ENCODE measurements at places on chromosomes 2 and 18.
A peak's percentile ranks its signal among the peaks of the same experiment; 100 is the strongest.

DNA sequence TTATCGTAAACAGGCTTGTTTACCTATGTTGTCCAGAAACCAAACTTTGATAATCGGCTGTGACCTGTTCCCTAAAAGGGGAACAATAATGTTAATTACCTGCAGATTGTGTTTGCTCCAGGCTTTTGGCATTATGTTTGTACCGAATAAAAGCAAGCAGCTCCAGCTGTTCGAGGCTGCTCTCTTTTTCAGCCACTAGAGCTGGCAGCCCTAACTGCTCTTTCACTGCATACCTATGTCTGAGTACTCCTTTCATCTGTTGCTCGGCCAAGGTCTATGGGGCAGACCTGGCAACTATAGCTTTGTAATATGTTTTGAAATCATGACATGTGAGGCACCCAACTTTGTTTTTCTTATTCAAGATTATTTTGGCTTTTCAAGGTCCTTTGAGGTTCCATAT, 77.8 kb upstream of the EHBP1 start:
- no peak for DNase-seq

DNA sequence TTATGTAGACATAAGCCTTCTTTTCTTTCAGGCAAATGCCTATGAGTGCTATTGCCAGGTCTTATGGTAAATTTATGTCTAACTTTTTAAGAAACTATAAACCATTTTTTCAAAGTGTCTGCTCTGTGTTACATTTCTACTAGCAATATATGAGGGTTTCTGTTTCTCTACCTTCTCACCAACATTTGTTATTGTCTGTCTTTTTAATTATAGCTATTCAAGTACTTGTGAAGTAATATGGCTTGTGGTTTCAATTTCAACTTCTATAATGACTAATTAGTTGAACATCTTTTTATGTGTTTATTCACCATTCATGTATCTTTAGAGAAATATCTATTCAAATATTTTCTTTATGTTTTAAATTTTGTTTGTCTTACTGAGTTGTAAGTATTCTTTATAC, 213.1 kb upstream of the MC4R start:
- DNase-seq: no peak

- DNase-seq: no peak
These were observed 181.3 kb upstream of the SRD5A2 start for GRCh38 chr2:31762085-31762484.

GRCh38 chr2:150075831-150076230, 411.6 kb downstream of the RND3 start:
- no peak for DNase-seq

GRCh38 chr2:1769703-1770422, 25.5 kb upstream of the PXDN start:
- DNase-seq: peak; percentile 67

DNA sequence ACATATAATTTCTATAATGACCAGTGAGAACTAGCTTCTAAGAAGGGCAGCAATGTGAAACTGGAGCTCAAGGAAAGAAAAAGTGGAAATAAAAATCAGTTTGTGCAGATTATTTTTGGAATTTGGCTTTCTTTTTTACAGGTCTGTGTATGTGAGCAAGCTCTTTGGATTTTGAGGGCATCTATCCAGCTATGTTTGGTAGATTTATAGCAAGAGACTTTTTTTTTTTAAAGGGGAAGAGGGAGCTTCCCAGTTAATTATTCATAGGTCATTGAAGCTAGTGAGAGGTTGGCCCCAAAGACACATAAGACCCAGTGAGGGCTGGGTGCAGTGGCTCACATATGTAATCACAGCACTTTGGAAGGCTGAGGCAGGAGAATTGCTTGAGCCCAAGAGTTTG, 24.0 kb upstream of the COLEC12 start:
- no peak for DNase-seq
